ENCODE measurements at places on chromosomes 1 and 21.

GRCh38 chr1:211648980-211649934 is 26.2 kb downstream of the NEK2 start:
- no peak for DNase-seq

DNA sequence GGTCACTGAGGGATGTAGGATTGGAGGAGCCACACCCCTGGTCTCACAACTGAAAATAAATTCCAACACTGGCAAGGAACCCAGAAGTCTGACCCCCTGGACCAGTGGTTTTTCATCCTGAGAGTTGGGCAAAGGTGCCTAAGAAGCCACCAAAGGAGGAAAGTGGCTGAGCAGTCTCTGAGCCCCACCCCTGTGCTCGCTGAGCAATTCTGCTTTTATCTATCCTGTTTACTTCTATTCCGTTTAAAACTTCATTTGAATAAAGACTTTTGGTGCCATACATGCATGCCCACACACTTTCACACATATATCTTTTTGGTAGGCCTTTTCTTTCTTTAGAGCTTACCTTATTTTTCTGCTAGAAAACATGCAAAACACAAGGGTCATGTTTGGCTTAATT is 13.9 kb upstream of the CD53 start:
- DNase-seq: no peak

GRCh38 chr1:96059736-96060135 is 661.8 kb upstream of the PTBP2 start:
- no peak for DNase-seq

DNA sequence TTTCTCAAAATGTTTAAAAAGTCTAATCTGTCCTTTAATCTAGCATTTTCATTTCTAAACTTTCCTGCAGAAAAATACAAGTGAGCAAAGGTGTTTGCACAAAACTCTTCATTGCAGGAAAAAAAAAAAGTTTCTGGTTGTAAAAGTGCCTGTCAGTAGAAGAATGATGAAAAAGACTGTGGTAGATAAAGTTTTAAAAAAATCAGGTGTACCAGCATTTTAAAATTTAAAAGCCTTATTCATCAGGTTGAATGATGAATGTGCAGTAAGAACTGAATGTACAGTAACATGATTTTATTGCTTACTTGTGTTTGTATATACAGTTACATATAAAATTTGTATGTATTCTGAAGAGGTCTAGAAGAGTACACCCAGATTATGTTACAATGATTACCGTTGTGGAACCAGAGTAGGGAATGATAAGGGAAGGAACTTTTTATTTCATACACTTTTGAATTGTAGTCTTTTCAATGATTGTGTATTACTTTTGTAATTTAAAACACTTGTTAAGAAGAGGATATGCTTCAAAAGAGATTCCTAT is 54.0 kb downstream of the FNBP1L start:
- no peak for DNase-seq

DNA sequence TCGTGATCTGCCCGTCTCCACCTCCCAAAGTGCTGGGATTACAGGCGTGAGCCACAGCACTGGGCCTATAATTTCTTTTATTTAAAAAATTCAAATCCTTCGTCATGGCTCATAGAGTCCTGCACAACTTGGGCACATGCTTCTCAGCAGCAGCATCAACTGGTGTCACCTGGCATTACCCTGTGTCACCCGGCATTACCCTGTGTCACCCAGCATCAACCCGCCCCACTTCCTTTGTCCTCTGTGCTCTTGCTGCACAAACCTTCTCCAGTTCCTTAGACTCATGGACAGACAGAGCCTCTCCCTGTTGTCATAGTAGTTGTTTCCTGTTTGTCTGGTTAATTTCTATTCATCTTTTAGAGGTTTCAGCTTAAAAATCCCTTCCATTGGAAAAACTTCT is 121.2 kb upstream of the SERBP1 start:
- DNase-seq: no peak

DNA sequence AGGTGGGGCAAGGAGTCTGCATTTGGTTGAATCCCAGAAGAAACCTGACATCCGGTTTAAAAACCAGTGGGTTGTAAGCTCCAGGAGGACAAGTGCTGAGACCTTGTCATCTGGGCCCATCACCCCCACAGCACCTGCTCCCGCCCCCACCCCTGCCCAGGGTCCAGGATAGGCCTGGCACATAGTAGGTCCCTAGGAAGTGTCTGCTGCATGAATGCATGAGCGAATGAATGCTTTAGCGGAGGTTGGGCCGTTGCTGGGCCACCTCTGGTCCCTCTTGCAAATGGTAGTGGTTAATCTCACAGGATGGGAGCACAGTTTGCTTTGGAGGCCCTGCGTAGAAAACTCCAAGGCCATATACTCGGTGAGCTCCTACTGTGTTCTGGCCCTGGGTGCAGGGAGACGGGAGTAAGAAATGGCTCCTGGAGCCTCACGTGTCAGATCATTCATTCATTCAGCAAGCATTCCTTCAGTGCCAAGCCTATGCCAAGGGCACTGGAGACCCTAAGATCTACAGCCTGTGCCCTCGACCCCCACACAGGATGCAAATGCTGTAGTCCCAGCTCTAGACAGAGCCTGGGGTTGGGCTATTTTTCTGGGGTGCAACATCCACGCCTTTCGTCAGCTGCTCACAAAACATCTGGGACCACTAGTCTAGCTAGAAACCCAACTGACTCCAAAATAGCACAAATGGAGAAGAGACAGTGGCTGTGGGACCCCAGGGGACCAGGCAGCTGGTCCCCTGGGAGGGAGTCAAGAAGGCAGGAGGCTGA is 28.9 kb downstream of the EPHA2 start:
- no peak for DNase-seq

- no peak for DNase-seq
These were observed 30.9 kb downstream of the KDM1A start for GRCh38 chr1:23050201-23050600.

- DNase-seq: peak; percentile 55
These were observed 34.4 kb upstream of the COP1 start for GRCh38 chr1:176241385-176242015.

GRCh38 chr1:60137406-60137805 is 63.8 kb upstream of the C1orf87 start:
- DNase-seq: no peak

DNA sequence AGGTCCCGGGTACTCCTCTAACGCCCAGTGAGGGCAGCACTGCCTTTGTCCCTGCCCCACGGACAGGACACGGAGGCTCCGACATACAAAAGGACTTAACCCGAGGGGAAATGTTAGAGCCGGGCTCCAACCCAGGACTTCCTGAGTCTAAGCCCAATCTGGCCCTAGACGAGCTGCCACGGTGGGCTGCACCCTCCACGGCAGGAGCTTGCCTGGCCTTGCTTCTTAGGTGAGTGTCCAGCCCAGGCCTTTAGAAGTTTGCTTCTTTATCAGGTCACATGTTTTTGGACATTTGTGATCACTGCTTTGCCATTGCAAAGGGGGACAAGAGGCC is 11.0 kb upstream of the TMEM200B start:
- DNase-seq: no peak

- DNase-seq: no peak
These were observed 246.6 kb upstream of the AJAP1 start for GRCh38 chr1:4407851-4408250.

GRCh38 chr1:44907893-44908292 is 64.8 kb upstream of the PTCH2 start:
- DNase-seq: no peak

DNA sequence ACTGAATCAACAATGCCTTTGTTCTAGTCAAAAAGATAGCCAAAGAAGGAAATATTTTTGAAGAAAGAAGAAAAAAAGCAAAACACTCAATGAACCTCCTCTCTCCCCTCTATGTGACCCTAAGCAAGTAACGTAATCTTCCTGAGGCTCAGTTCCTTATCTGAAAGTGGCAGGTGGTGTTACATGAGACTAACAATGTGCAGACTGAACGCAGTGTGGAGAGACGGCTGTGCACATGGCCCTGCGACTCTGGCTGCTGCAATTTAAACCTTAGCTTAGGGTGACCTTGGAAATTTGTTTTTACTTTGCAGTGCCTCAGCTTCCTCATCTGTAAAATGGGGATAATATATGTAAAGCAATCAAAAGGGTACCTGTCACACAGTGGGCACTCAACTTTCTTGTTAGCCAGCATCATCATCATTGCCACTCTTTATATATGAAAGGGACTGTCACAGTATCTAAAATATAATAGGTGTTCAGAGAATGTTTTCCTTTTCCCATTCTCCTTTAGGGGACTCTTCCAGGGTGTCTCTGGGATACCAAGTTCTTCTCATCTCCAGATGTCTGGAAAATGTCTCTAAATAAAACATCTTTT is 100.1 kb upstream of the JUN start:
- no peak for DNase-seq

GRCh38 chr1:100065969-100066227 is 66.8 kb downstream of the SASS6 start:
- DNase-seq: no peak

- DNase-seq: no peak
These were observed at the start of gene CLCA4 for GRCh38 chr1:86546787-86547221. Gene CLCA4, plus strand, starts transcription at chr1:86547078. Its CDS starts 42 bp downstream, at chr1:86547120.

- peak; percentile 20 for DNase-seq
These were observed 7.3 kb downstream of the GLMN start for GRCh38 chr1:92291372-92291999.

- no peak for DNase-seq
These were observed 101.4 kb downstream of the UBE2U start for GRCh38 chr1:64304823-64305222.

DNA sequence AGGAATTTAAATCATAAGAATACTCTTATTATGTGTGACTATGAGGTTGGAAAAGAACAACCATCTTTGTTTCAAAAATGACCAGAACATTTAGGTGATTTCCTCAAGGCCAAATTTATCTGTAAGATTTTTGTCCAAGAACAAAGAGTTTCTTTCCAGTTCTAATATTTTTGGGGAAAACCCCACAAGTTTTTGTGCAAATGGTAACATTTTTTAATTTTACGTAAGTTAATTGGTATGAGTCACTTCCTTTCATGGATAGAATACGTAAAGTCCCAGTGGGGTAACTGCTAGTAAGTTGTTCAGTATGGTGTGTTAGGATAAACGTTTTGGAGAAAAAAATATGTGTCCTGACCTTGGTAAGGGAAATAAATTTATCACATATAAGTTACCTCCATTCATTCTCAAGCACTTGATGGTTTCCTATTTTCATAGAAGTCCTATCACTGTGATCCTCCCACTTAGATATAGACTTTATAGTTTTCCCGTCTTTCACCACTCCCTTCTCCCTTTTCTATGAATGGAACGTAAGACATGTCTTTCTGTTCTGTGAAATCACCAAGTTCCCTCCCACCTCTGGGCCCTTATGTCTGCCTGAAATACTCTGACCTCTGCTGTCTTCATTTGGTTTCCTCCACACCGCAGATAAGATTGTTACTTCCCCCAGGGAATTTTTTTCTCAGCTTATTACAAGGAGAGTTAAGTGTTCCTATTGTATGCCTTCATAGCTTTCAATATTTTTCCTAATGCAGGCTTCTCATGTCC is 34.9 kb upstream of the TSNAX start:
- DNase-seq: no peak

- DNase-seq: no peak
These were observed 21.2 kb upstream of the PRKACB start for GRCh38 chr1:84122780-84123382.
